Vagina (tissue), 2 donors: ENCODE measurements at places on chromosomes 3 and 15.

GRCh38 chr15:31330836-31331235 lies 4.2 kb downstream of the KLF13 start:
- DNase-seq = no peak

DNA sequence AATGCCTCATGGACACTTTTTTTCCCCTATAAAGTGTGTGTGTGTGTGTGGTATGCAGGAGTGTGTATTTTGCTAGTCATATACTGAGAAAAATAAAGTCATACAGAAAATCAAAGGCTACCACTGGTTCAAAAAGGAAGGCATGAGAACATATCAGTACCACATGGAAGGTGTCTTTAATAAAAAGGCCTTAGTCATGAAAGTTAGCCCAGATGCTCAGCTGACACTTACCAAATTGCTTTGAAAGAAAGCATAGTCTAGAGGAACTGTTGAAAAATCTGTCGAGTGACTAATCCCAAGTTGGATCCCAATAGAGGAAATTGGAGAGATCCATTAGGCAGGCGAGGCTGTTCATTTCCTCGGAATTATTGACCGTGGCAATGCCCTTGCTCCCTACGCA lies 432.9 kb upstream of the CFAP20DC start:
- DNase-seq = no peak

DNA sequence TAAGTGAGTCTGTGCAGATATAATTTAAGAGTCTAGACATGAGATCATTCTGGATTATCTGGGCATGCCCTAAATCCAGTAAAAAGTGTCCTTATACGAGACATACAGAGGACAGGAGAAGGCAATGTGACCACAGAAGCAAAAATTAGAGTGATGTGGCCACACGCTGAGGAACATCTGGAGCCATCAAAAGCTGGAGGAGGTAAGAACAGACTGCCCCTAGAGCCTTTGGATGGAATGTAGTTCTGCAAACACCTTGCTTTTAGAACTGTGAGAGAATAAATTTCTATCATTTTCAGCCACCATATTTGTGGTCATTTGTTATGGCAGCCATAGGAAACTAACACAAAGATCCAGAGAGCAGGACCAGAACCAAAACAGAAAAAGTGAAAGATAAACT lies 41.0 kb downstream of the CD200 start:
- DNase-seq = no peak

DNA sequence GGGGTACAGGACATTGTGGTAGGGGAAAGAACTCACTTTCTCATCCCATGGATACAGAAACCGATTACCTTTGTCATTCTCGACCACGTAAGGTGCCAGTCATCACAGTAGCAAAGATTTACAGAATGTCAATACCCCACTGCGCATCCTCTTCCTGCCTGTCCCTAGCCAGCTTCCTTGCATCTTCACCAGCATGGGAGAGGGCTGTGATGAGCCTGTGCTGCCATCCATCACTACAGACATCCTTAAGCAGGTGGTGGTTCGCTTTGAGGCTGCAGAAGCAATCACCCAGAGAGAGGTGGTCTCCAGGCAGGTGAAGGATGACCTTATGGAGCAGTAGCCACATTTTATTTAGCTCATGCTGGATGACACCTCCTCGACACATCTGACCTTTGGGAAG lies 23.3 kb upstream of the ARIH1 start:
- DNase-seq = no peak
